CD4-positive, alpha-beta T cell treated with Interleukin-2 at 100 ng/mL for 4 hours (primary cell): ENCODE measurements at places on chromosomes 2 and 18.
A peak's percentile ranks its signal among the peaks of the same experiment; 100 is the strongest.

GRCh38 chr2:213316001-213316735, 31.9 kb downstream of the SPAG16 start:
- no peak for DNase-seq

- no peak for DNase-seq
These were observed 33.3 kb downstream of the CNGA3 start for GRCh38 chr2:98379311-98380202.

DNA sequence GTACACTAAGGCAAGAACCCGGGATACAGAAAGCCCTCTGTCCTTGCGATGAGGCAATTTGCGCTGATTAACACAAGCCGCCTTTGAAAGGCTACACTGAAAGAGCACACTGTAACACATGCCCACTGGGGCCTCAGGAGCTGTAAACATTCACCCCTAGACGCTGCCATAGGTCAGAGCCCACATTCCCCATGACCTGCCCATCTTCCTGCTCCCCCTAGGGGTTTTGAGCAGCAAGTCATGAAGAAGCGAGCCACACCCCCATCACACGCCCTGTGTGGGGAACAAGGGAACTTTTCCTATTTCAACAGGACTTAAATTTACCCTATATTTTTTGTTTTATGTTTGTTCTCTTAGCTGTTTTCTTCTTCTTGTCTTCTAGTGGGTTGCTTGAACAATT, 47.8 kb upstream of the SLC4A10 start:
- no peak for DNase-seq

- DNase-seq = no peak
These were observed 302.1 kb downstream of the SMAD2 start for GRCh38 chr18:47628240-47628781.

GRCh38 chr2:67613227-67613626, 216.1 kb downstream of the ETAA1 start:
- no peak for DNase-seq

- no peak for DNase-seq
These were observed 67.0 kb downstream of the ZNF521 start for GRCh38 chr18:25284861-25285550.

DNA sequence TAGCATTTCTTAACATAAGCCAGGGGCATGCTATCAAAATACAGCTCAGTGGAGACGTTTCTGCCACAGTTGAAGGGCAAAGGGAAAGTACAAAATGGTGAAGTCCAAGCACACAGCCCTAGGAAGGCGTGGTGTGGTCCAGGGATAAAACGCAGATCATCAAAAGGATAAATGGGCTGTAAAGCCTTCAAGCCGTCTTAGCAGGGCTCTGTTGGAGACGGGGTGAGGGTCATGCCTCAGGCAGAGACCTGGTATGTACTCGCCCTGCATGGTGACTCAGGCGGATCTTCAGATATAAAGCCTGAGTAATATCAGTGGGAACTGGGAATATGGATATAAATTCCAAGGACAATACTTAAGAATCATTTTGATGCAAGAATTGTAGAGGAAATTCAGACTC, 61.2 kb downstream of the NGEF start:
- DNase-seq = no peak

- no peak for DNase-seq
These were observed 1277.7 kb upstream of the CELF4 start for GRCh38 chr18:38843291-38843690.

- DNase-seq = no peak
These were observed 99.9 kb upstream of the ZFP36L2 start for GRCh38 chr2:43326101-43326825.

DNA sequence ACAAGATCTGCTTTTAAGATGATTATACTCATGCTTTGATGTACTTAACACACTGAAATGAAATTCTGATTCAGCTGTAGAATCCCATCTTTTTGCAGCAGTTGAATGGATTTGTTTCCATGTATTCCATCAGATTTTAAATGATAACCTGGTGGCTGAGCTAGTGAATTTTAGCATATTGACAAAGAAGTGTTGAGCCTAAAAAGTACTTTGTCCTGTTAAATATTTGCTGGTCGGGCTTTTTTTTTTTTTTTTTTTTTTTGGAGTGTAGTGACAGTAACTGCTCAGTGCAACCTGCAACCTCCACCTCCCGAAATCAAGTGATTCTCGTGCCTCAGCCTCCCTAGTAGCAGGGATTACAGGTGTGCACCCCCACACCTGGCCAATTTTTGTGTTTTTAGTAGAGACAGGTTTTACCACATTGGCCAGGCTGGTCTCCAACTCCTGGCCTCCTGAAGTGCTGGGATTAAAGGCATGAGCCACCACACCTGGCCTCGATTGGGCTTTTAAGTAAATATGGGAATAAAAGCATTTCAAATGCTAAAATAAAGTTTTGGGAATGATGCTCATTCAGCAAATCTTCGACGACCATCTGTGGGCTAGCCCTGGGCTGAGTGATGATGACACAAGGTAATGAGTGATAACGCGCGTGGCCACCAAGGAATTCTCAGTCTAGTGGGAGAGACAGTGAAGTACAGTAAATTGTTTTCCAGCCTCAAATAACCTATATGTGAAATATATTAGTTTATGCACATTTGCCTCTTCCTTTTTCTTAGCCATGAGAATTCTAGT, 2.2 kb downstream of the ELP2 start:
- DNase-seq = no peak

DNA sequence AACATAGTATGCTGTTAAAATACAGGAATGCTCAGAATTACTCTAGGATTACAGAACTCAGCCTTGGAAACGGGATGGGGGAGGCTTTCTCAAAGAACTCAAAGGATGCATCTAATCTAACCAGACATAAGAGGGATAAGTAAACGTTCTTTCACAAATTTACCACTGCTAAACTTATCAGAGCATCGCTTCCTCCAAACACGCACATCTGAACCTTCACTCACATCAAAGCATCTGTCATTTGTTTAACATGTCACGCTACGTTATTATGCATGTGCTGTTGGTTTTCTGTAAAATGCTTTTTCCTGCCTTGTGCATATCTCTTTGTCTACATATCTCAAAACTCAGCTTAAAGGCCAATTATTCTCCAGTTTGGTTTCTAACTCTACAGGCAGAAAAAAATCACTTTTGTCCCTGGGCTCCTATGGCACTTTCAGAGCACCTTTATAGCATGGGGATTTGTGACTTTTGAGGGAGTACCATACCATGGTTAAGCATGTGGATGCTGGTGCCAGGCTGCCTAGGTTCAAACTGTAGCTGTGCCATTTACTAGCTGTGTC, 106.7 kb upstream of the FSHR start:
- no peak for DNase-seq

GRCh38 chr2:222504719-222505118, 80.4 kb downstream of the SGPP2 start:
- no peak for DNase-seq

- no peak for DNase-seq
These were observed 37.5 kb downstream of the TBC1D8 start for GRCh38 chr2:101113441-101114267.

DNA sequence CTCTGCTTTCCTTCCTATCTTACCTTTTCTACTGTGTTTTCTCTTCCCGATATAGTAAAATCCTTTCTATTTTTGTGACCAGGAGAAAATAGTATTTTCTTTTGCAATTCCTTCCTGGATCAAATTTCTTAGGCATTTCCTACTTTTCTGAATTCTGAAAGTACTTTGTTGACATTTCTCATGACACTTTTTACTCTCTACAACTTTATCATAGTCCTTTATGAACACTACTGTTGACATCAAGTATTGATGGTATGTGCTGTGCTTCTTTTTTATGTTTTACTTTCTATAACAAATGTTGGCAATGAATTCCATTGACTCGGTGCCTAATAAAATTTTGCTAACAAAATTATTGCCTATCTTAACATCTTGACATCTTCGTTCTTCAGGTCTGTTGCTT, 217.7 kb upstream of the TCF4 start:
- no peak for DNase-seq

- no peak for DNase-seq
These were observed 13.3 kb downstream of the TMEM177 start for GRCh38 chr2:119692310-119692709.

GRCh38 chr18:48590678-48591077, 51.8 kb downstream of the CTIF start:
- no peak for DNase-seq

- DNase-seq = peak; percentile 91
These were observed 45.6 kb upstream of the ODC1 start for GRCh38 chr2:10493634-10494281.

DNA sequence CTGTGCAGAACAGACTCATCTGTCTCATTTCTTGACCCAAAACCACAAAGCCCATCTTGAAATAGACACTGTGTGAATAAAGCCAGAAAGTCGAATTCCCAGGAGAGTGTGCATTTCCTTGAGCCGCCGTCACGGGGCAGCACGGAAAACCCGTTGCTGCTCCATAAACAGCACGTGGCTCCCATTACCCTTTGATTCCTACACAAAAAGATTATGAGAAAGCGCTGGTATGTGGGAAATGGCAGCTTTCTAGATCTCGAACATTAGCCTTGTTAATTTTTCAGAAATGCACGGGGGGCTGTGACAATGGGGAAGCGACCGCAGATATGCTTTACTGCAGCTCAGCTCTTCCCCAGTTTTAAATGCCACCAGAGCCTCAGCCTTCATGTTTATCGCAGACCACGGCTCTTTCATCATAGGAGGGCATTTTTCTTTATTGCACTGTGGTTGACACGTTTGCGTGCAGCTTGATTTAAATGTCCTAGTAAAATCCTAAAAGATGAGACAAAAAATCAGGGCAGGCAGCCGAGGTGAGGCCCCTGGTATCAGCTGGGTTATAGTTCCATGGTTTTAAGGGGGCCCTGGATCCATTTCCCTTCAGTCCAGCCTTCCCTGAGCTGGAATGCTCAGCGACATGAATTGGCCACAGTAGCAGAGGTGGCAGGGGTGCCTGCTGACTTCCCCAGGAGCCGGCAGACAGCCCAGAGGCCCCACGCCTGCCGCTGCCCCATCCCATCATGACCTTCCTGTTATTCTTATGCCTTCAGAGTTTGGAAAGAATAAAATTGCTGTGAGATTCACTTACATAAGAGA, 249.3 kb downstream of the NDUFA10 start:
- DNase-seq = no peak

- DNase-seq = peak; percentile 77
These were observed 921 bp downstream of the VAPA start for GRCh38 chr18:9914584-9915290.

DNA sequence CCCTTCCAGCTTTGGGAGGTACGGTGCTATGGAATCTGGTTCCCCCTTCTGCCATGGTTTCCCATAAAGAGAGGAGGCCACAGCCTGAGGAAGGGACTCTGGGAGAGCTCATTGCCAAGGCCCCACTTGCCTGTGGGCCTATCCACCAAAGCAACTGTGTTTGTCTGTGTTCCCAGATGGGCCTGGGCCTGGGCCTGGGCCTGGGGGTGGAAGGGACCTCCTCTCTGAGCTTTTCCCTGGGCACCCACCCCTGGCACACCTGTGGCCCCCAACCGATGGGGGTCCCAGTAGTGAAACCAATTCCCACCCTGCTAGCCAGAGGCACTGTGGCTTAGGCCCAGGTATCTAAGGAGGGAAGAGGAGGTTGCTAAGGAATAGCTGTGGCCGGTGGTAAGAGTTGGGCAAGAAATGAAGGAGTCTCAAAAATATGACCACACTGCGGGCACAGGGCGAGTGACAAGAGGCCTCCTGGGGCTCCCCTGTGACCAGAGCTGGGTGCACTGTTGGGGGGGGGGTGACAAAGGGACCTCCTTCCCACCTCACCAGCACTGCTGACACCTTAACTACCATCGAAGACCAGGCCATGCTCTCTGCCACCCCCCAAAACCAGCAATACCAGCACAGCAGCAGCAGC, 4.9 kb upstream of the DUSP2 start:
- no peak for DNase-seq

DNA sequence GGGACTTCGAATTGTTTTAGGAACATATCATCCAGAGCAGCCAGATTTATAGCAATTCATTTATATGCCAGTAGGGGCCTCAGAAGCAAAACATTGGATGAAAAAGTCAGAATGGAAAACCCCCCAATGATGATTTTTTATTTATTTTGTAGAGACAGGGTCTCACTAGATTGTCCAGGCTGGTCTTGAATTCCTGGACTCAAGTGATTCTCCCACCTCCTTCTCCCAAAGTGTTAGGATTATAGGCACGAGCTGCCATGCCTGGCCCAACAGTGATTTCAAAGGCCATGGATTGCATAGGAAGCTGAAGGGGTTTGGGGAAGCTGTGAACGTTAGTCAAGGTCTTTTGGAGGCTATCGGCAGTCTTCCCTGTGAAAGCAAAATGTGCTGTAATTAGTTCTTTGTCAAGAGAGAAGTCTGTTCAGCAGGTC, 21.9 kb upstream of the MCFD2 start:
- DNase-seq = peak; percentile 22

GRCh38 chr2:211934811-211935210, 603.8 kb downstream of the ERBB4 start:
- DNase-seq = no peak

DNA sequence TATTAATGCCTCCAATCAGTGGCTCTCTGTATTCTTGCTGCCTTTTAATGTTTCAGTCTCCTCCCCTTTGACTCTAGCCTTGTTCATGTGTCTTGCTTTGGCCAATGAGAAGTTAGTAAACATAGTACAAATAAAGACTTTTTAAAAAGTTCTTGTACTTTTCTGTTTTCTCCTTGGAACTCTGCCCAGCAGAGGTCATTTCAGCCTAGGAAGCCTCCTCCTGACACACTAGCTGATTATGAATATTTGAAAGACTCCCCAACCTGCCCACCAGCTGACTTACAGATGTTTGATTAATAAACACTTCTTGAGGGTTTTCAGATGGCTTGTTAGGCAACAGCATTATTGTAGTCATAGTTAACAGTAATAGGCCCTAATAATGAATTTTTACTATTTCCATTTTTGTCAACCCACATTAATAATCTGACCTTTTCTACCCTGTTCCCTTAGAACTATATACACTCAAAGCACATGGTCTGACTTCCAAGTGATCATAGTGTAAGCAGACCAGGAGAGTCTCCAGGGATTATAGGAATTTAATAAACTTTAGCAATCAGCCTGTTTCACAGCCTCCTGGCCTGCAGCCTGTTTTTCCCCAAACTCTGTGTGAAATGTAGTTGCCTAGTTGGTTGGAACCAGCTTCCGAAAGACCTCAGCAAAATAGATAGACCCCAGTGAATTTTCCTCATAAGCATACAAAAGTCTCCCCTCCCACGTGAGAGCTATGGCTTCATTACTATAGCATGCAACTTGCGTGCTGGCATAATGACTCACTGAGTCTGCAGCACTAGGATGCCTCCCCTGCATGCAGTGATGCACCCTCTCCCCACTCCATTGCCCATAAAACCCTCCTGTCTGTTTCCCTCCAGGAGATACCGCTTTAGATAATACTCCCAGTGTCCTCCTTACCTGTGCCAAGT, 670.7 kb upstream of the ZNF804A start:
- no peak for DNase-seq

DNA sequence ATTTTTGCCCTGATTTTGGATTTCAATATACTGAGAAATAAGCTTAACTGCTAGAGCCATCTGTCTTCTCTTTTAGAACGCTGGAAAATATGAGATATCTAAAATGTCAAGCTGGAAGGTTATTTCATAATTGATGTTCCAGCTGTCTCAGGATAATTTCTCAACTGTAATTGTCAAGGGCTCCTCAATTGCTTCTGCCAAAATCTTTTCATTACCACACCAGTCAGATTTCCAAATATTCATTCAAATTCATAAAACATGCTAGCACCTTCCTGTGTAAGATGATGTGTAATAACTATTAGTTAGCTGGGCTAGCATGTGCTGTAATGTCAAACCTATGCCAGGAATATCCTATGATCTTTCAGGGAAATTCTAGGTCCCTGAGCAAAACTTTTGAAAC, 88.1 kb downstream of the TNFRSF11A start:
- no peak for DNase-seq
